ENCODE measurements at places on chromosomes 12 and 14.

DNA sequence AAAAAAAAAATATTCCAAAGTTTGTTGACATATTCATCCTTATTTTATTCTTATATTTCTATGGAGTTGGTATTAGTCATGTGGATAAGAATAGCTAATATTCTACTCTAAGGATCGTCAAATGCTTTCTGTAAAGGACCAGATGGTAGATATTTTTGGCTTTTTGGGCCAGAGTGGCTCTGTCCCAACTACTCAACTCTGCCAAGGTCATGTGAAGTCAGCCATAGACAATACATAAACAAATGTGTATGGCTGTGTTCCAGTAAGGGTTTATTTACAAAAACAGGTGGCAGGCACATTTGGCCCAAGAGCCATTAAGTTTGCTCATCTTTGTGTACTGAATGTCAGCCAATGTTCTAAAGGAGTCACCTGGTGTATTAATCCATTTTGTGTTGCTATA, 131.8 kb downstream of the TBX5 start:
- peak; percentile 75 for DNase-seq

DNA sequence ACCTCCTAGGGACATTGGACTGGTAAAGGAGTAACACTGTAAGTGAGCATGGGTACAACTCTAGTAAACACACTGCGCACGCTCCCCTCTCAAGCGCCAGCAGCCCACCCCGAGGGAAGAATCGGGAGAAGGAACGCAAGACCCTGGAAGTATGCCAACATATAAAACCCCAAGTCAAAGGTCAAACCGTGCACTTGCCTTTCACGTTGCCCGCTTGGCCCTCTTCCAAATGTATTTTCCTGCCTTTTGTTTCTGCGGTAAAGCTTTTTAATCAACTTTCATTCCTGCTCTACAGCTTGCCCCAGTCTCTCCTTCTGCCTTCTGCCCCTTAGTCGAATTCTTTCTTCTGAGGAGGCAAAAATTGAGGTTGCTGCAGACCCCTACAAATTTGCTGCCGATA, 17.6 kb upstream of the CHST11 start:
- no peak for DNase-seq

- DNase-seq = peak; percentile 95
These were observed 214.3 kb upstream of the NUDT4 start for GRCh38 chr12:93163260-93164036.

- DNase-seq = no peak
These were observed 10.1 kb downstream of the TMEM179 start for GRCh38 chr14:104594310-104595046.

GRCh38 chr12:51798501-51798900, 50.0 kb downstream of the FIGNL2 start:
- peak; percentile 15 for DNase-seq

Data from AG10803 (cell line).